ENCODE measurements at places on chromosomes 12 and 14.

- no peak for DNase-seq
These were observed 120.1 kb upstream of the CCND2 start for GRCh38 chr12:4153343-4153892.

DNA sequence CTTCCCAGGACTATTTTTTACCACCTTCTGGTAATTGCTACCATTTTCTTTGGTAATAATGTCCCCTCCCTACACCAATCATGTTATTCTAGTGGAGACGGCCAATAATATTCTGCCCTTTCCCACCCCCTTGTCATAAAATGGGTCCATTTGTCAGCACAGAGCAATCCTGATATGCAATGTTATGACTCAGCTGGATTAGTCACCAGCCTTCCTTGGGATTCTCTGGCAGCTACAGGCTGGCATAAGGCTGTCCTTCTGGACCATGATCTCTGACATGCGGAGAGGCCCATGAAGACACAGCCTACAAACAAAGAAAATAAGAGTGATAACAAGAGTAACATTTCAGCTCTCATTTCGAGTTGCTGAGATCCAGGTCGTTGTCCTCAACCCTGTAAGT, 222.0 kb upstream of the CPNE8 start:
- DNase-seq = no peak

DNA sequence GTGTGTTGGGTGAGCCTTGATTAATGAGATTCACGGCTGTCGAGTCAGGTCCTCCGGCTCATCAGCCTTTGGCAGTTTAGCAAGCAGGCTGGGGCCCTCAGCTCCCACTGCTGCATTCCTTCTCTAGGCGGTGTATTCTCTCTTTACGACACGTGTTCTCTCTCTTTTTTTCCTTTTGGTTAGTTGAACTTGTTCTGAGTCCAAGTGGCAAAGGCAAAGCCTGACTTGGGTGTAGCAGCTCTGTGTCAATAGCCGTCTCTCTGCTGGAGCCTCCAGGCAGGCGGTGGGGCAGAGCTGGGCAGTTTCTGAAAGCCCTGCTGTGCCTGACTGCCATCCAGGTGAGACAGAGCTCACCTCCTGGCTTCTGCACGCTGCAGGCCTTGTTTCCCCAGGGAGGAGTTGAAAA, 46.6 kb downstream of the SUSD6 start:
- DNase-seq = no peak

- DNase-seq = no peak
These were observed 2.2 kb downstream of the CALM1 start for GRCh38 chr14:90398841-90399540.
